ENCODE measurements at places on chromosomes 2 and 18. TPM values are rescaled to one million over a fixed set of nuclear protein-coding genes. Genes with fewer than 3 reads are reported as not detected.

CHRND gene
- not detected for total RNA-seq

DNA sequence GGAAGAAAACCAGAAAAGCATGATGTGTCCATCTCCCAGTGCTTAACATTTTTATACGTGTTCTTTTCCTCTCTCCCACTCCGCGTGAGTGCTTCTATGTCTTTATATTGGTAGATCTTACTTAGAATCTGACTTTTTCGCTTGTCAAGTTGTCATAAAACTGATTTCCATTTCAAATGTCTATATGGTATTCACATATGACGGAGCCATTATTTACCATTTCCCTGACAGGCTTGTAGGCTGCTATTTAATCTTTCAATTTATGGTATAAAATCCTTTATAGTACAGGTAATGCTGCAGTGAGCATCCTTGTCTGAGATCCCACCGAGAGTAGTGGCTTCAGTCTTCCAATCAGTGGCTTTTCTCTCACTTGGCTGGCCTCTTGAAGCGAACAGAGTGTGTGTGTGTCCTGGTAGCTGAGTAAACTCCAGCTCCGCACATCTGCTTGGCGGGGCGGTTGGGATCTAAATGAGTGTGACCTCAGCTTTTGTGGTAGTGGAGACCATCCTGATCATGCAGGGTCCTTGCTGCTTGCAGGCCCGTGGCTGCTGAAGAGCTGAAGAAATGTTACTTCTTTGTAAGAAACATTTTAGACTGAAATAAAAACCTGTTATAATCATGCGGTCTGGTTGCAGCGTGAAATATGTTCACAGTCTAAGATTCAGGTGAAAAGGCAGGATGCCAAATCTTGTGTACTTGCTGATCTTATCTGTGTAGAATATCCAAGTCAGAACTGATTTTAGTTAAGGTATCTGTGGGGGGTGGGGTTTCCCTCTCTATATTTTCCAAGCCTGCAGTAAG lies 40.2 kb downstream of the INPP4A start:
- DNase-seq: no peak

SLC5A7 gene
- not detected for total RNA-seq

LRRTM4 gene
- not detected for total RNA-seq

DNA sequence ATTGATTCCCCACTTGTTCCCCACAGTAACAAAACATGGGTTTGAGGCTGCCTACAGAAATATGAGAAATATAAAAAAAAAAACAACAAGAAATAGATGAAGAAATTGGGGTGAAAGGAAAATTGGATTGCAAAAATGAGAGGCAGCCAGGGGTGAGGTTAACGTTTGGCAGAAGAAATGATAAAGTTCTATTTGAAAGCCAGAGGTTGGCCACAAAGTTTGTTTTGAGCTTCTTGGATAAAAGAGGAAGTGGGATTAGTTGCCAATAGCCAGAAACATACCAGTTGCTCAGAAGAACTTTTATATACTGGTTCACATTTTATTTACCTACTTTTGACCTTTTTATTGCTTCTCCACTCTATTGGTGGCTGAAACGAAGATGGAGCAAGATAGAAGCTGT lies 67.5 kb downstream of the FASTKD2 start:
- DNase-seq: no peak

VWA3B gene
- not detected for total RNA-seq

GPR155 gene
- 2.3 TPM for total RNA-seq

DNA sequence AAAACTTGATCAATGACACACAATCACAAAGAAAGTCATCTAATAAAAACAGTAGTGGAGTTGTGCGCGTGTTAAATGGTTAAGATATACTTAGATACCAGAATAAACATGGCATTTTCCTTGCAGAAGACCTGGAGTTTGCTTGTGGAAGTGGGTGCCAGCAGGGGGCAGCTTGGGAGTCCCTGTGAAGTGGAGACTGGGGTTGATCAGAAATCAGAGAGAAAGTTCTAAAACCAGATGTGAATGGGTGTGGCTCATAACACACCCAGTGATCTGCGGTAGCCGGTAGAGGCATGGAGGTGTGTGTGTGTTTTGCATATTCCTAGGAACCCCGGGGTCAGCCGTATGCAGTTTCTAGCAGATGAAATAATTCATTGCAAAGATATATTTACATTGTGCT lies 300.1 kb upstream of the TRIB2 start:
- peak; percentile 81 for DNase-seq

GRCh38 chr18:2448565-2449151 lies 122.6 kb downstream of the METTL4 start:
- DNase-seq: peak; percentile 33

PDE11A gene
- total RNA-seq: under 0.01 TPM

- no peak for DNase-seq
These were observed 49.1 kb downstream of the NHEJ1 start for GRCh38 chr2:219111375-219112061.

DPP10 gene
- total RNA-seq: 0.32 TPM

DNA sequence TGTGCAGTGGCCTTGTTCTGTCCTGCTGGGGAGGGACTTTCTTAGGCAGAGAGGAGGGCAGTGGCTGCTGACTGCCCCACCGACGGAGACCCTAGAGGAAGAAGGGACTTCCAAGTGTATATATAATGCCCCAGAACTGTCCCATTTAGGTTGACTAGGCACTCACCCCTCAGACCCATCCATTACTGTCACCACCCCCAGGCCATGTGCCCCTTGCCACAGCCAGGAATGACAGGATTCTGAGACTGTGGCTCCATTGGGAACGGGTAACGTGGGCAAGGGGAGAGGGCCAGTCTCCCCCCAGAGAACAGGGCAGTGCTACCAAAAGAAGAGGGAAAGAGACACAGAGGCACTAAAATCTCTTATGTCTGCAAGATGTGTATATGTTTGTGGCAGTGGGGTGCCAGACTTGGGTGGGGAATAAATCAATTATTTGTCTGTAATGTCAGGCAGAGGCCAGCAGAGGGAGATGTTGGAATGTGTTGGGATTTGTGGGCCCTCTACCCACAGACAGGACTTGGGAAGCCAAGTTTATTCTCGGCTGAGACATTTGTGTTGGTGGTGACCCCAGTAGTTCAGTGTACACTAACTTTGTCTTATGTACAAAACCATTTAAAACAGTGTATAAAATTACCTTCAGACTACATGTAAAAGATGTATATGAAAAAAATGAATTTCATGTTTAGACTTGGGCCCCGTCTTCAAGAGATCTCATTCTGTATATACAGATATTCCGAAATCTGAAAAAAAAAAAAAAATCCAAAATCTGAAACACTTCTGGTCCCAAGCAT lies 24.0 kb upstream of the TMEM37 start:
- DNase-seq: peak; percentile 73

All from fibroblast of villous mesenchyme (primary cell).